Metanephros (tissue), 2 donors: ENCODE measurements at places on chromosomes 2 and 18. TPM values are rescaled to one million over a fixed set of nuclear protein-coding genes. Genes with fewer than 3 reads are reported as not detected.

The GATA6 gene
- total RNA-seq, result 14.0 TPM

The TMEM214 gene
- 33.5 TPM for total RNA-seq

The OSR1 gene
- total RNA-seq, result 7.8 TPM

The POTEJ gene
- 0.12 TPM for total RNA-seq

The STPG4 gene
- not detected for total RNA-seq

The STARD6 gene
- total RNA-seq, result not detected

The COL3A1 gene
- 1,756 TPM for total RNA-seq

The CFAP221 gene
- 15.8 TPM for total RNA-seq

The SLC14A1 gene
- total RNA-seq, result 14.9 TPM

The HES6 gene
- total RNA-seq, result 6.5 TPM

The GPR45 gene
- total RNA-seq, result not detected

The PLGLB2 gene
- total RNA-seq, result 2.6 TPM

The AQP12B gene
- total RNA-seq, result 0.58 TPM

The CRYBA2 gene
- not detected for total RNA-seq

The C1D gene
- total RNA-seq, result 22.3 TPM

The RBM44 gene
- total RNA-seq, result 2.2 TPM

The RAPGEF4 gene
- 17.5 TPM for total RNA-seq

The ATG4B gene
- 83.0 TPM for total RNA-seq

The GALR1 gene
- 0.12 TPM for total RNA-seq

The VWC2L gene
- total RNA-seq, result 0.35 TPM

The TUBB8B gene
- total RNA-seq, result not detected

The PUM2 gene
- 107 TPM for total RNA-seq

The REG3A gene
- total RNA-seq, result not detected

The TMEM178A gene
- total RNA-seq, result 40.5 TPM

The PTGR3 gene
- total RNA-seq, result 26.3 TPM

The AP1S3 gene
- total RNA-seq, result 21.9 TPM

The ALPI gene
- not detected for total RNA-seq

The TACR1 gene
- 0.82 TPM for total RNA-seq

The SIX2 gene
- total RNA-seq, result 10.7 TPM

The ATP8B1 gene
- total RNA-seq, result 29.1 TPM
